ENCODE measurements at places on chromosomes 2 and 18.

- no peak for DNase-seq
These were observed 14.9 kb downstream of the PPP3R1 start for GRCh38 chr2:68237404-68237803.

DNA sequence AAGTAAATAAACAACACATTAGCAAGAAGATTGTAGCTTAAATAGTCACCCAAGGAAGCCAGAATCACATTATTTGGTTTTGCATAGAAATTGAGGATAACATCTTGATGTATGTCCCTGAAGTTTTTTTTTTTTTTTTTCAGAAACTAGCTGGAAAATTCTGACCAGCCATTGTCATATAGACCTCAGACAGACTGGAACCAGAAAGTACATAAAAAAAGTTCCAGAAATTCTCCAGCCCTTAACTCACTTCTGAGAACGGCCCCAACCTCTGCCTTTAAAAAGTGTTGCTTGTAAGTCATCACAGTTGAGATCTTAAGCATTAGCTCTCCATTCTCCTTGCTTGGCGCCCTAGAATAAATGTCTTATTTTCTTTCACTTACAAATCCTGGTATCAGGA is 350.5 kb downstream of the CCDC85A start:
- no peak for DNase-seq

- no peak for DNase-seq
These were observed 16.0 kb downstream of the BCL2 start for GRCh38 chr18:63303547-63303946.

GRCh38 chr2:56587456-56587855 is 403.7 kb downstream of the CCDC85A start:
- no peak for DNase-seq

GRCh38 chr2:147500229-147500628 is 344.6 kb upstream of the ACVR2A start:
- DNase-seq: no peak

DNA sequence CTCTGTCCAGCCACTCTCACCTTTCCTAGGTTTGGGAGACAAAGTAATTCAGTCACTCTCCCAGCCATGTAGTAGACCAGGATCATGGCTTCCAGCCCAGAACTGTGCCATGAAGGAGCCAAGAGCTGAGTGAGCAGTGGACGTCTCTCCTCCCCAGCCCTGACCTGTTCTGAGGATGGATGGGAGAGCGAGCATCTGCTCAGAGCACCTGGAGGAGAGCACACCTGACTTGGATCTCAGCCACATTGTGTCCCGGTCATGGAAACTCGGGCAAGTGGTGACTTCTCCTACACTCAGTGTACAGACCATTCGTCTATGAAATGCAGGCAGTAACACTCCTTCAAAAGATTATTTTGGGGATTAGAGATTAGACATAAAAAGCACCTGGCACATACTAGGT is 299.7 kb downstream of the TNS1 start:
- DNase-seq: no peak

- no peak for DNase-seq
These were observed 73.8 kb downstream of the MAP3K20 start for GRCh38 chr2:173149491-173149890.

DNA sequence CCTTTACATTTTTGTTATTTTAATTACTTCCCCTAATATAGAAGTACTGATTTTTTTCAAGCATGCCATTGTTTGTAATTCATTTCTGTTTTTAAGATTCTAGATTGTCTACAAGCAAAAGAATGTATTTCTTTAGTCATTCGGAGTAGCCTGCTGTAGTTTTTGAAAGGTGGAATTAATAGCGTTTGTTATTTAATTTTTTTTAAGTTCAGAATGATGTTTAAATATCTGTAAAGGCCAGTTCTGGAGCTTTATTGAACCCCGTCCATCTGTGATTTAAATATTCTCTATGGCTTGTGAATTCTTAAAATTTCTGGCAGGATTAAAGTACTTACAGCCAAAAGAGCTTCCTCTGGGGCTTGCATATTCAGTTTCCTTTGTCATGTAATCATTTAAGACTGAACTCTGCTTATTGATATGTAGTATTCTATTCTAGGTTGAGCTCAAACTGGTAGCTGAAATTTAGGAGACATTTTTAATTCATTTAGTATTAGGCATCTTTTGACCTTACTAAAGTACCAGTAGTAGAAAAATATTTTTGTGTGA is 5.2 kb downstream of the TGIF1 start:
- DNase-seq: no peak

DNA sequence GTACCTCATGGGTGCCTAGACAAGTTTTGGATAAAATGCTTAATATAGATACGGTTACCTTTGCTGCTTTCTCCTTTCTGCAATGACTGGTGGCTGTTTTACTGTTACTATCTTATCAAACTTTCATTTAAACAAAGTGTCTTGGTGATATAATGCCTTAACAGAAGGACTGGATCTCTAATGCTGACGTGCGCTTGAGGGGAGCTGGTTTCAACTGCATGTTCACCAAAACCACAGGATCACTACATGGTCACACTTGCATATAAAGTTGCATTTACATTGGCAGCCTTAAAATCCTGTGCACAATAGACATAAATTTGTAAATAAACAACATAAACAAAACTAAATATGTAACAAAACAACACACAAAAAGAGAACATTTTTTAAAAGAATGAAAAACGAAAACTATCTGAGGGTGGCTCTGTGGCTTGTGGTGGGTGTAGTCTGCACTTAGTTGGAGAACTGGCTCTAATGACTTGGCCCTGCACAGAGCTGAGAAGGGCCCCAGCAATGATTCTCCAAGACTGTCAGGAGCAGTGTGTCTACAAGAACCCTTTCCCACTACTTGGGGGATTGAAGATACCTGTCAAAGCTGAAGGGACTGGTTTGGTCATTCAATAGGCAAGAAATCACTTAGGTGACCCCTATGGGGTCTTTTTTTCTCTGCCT is 135.5 kb downstream of the UXS1 start:
- no peak for DNase-seq

GRCh38 chr2:173062801-173063200 is 12.8 kb upstream of the MAP3K20 start:
- DNase-seq: no peak

DNA sequence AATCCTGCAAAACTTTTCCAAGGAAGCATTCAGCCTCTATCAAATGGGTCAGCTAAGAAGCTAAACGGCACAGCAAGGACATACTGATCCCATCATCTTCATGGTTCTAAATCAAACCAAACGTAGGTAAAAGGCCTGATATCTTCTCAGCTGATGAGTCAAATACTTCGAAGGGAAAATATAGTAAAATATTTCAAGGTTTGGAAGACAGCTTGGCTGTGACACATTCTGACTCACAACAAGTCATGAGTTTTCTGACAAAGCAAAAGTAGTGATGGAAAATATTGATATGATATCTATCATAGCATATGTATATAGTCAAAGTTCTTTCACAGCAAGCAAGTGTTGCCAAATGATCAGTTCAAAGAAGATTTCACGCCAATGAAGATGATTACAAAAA is 31.5 kb downstream of the DOCK10 start:
- DNase-seq: no peak

- no peak for DNase-seq
These were observed 63.8 kb downstream of the PTPRM start for GRCh38 chr18:7630731-7631442.

DNA sequence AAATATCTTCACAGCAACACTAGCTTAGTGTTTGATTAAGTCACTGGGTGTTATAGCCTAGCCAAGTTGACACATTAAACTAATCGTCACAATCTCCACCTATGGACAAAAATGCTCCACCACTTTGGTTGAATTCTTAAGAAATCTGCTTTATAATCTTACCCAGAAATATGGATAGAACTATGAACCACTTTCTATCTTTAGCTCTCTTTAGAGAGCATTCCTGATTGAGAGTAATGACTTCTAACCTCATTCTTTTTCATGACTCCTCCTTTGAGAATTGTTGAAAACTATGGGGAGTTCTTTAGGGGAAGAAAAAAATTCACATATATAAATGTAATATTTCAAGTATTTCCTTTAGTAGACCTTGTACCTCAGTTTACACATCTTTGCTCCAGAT is 1282.2 kb upstream of the ZEB2 start:
- DNase-seq: no peak

DNA sequence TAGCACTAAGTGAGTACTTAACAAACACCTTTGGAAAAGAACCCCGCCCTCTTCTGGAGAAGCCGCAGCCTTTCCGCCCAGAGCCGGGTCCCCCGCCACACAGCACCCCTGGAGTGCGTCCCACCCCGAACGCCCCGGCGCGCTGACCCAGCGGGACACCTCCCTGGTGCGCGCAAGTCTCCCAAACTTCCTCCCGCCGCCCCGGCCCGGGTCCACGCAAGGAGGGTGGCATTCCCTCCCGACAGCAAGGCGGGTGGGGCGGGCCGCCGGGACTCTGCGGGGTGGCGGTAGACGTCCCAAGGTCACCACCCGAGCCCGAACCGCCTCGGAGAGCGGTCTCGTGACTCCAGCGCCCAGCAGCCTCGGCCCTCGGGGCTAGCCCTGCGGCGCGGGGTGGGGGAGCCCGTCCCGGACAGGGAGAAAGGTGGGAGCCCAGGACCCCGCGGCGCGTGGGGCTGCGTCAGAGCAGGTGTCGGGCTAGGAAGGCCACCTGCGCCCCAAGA is 598 bp downstream of the CCDC93 start:
- DNase-seq: no peak

DNA sequence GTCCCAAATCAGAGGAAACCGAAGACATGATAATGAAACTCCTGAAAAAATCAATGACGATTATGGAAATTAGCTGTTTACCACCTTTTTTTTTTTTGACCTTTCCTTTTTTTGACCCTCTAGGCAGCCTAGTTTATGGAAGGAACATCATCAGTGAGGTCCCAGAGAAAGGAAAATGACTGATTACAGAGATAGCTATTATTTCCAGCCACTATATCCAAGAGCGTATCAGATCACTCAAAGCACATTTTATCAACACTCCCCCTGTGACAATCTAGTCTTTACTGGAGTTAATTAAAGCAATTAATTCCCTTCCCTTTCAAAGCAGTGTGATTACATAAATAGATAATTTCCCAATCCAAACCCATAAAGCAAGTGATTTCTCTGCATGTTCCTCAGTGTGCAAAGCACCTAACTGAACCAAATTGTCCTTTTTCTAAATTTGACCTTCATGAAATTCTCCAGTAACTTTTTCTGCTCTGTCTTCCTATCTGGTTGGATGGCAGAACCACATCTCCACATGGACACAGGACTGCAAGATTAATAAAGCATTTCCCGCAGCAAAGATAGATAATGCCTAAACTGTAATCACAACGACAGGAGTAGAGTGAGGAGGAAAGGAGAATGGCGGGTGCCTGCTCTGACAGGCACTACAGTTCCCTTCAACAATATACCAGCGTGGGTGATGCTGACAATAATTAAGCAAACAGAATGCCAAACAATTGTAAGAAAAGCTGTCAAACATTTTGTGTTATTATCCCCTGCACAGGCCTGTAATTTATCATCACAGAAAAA is 194.4 kb downstream of the SLC8A1 start:
- DNase-seq: no peak

DNA sequence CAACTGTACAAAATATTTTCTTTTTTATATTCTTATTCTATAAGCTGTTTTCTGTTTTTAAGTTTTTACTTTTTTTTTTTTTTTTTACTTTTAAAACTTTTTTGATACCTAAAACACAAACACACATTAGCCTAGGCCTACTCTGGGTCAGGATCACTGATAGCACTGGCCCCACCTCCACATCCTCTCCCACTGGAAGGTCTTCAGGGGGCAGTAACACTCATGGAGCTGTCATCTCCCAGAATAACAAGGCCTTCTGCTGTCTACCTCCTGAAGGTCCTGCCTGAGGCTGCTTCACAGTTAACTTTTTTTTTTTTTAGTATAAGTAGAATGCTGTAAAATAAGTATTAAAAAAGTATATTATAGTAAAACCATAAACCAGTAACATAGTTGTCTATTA is 415.1 kb downstream of the PTPRM start:
- DNase-seq: no peak

DNA sequence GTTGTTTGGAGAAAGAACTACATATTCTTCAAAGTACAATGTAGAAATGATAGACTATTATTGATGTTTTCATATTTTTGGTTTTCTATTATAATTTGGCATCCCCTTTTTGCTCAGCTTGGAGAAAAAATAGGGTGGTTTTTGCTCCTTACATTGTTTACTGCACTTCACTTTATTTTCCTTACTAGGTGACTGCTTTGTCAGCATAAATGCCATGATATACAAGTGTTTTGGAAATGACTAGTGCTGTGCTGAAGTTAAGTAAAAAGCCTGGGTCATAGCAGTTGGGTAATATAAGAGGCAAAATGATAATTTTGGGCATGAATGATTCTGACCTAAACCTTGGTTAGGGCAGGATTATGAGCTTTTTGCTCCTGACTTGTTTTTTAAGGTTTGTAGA is 250.9 kb downstream of the KCNS3 start:
- DNase-seq: no peak

GRCh38 chr2:58449286-58450010 is 208.3 kb upstream of the FANCL start:
- no peak for DNase-seq

- no peak for DNase-seq
These were observed 103.8 kb downstream of the ASAP2 start for GRCh38 chr2:9310377-9310776.

DNA sequence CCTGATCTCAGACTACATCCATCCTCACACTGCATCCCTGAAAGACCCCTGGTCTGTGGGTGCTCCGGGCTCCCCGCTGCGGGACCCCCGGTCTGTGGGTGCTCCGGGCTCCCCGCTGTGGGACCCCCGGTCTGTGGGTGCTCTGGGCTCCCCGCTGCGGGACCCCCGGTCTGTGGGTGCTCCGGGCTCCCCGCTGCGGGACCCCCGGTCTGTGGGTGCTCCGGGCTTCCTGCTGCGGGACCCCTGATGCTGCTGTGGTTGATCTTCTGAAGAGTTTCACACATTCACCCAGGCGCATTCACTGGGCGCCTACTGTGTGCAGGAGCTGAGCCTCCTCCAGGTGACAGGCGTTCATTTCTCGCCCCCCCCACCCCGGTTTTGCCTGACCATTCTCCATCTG is 162.7 kb upstream of the SALL3 start:
- DNase-seq: no peak

DNA sequence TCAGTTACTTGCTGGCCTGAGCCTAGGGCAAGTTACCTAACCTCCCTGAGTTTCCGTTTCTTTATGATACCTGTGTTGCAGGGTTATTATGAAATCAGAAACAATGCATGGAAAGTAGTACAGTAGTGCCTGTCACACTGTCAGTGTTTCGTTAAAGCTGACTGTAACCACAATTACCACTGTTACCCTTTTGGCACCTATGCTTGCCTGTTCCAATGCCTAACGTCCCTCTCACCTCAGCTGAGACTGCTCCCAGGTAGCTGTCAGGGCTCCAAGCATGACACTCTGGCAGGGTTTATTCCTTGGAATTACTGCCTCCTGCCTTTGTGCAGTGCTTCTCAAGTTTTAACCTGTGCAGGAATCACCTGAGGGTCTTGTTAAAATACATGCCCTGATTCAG is 135.2 kb upstream of the RBMS1 start:
- DNase-seq: no peak

- DNase-seq: peak; percentile 58
These were observed 108.5 kb upstream of the COL5A2 start for GRCh38 chr2:189287982-189288521.

Measured in SHP77 treated with DMSO at 0.1 percent for 48 hours (cell line).